Fibroblast of the aortic adventitia (primary cell): ENCODE measurements at places on chromosomes 16 and 17.

DNA sequence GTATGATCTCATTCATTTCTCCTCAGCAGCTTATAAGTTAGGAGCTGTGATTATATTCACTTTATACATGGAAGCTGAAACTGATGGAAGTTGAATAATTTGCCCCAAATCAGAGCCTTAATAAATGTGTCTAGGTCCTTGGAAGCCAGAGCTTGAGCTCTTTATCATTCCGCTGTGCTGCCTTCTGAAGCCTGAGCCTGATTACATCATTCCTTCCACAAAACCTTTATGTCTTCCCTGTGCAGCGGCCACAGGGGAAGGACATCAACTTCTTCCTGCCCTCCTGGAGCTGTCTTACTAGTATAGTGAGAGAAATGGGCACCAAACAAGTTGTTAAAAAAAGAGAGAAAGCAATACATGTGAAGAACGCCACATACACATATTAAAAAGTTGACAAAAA, 6.8 kb downstream of the TNRC6C start:
- DNase-seq: no peak

- peak; percentile 24 for DNase-seq
These were observed 575.8 kb downstream of the TOX3 start for GRCh38 chr16:51971184-51971583.

DNA sequence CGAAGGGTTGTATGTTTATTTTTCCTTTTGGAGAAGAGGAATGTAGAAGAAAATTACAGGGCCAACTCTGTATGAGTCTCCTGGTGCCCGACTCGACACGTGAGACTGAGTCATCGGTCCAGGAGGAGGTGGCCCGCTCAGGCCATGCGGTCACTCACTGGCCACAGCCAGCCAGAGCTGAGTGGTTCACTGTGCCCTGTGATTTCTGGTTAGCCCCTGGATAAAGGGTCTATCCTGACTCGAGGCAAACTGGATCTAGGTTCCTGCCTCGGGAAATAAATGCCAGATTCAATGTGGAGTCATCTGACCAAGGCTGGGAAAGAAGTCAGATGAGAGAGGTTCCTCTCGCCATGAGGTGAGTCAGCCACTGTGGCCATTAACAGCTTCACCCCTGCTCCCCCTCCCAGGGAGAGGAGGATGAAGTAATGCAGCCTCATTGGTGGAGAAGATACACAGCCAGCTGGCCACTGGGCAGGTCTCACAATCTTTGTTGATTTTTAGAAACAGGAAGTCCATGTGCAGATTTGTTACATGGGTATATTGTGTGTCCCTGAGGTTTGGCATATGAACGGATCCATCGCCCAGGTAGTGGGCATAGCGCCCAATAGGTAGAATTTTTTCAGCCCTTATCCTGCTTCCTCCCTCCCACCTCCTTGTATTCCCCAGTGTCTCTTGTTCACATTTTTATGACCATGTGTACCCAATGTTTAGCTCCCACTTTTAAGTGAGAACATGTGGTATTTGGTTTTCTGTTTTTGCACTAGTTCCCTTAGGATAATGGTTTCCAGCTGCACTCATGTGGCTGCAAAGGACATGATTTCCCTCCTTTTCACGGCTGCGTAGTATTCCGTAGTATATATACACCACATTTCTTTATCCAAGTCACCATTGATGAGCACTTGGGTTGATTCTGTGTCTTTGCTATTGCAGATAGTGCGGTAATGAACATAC, 21.7 kb upstream of the USP36 start:
- peak; percentile 97 for DNase-seq

DNA sequence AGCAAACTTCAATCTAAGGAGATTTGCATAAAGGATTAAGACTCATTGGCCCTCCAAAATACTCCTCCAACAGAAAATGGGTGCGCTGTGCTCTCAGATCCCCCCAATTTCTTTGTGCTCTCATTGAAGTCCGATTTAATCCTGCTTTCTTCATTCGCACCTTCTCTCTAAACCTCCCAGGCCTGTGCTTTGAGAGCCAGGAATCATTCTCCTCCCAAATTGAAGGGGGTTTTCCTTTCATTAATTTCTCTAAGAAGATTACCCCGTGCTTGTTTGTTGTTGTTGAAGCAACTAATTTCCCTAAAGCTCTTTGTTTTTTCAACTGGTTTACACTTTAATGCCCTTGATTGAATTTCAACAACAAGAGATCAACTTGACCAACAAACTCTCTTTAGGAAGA, 304.2 kb upstream of the IRX3 start:
- no peak for DNase-seq
